NCI-H146 (cell line): ENCODE measurements at places on chromosomes 2 and 18.

DNA sequence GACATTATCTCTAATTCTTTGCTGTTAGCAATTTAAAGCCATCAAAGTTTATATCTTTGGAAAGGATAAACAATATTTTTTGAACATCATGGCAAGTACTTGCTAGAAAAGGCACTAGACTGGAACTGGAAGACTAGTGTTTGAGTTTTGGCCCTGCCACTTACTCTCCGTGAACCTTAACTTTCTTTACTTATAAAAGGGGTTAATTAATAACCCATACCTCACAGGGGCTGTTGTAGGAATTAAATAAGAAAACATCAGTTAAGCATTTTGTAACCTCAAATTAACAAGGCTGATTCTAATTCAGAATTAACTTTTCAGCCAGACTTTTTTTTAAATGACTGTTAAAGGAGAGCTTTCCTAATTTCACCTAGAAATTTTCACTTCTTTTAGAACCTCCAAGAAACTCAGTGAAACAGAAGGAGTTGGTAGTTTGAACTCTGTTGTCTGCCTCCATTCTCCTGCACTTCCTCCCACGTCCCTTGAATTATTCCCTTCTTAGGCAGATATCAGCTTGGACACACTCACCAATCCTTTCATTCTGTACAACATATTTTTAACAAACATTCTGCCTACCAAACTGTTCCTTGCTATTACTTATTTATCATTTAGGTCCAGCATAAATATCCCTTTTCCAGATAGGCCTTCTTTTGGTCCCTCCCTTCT, 79.5 kb downstream of the COX7A2L start:
- no peak for DNase-seq

GRCh38 chr18:79239631-79240030, 156.1 kb upstream of the NFATC1 start:
- DNase-seq = no peak

- no peak for DNase-seq
These were observed 117.8 kb downstream of the DYM start for GRCh38 chr18:49342690-49343089.

- DNase-seq = no peak
These were observed 337.8 kb downstream of the CDH2 start for GRCh38 chr18:27839141-27839540.

DNA sequence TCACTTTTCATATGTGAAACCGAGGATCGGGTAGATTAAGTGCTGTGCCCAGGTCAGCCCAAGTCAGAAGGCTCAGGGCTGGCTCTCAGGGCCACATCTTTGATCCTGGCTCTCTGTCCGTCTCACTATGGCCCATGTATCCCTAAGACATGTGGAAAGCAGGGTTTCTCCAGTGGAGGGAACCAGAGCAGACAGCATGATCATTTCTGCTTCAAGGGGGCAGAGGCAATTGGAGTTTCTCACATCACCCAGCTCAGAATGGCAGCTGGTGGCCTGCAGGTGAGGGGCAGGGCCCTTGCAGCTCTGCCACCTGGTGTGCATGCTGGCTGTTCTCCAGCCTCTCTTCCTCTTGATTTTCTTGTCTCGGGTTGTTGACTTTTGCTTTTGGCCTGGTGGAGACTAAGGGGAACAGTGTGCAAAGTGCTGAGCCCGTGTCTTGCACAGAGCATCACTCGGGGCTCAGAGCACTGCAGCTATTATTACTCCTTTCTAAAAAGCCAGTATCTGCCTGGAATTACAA, 27.0 kb downstream of the LDLRAD4 start:
- peak; percentile 12 for DNase-seq

DNA sequence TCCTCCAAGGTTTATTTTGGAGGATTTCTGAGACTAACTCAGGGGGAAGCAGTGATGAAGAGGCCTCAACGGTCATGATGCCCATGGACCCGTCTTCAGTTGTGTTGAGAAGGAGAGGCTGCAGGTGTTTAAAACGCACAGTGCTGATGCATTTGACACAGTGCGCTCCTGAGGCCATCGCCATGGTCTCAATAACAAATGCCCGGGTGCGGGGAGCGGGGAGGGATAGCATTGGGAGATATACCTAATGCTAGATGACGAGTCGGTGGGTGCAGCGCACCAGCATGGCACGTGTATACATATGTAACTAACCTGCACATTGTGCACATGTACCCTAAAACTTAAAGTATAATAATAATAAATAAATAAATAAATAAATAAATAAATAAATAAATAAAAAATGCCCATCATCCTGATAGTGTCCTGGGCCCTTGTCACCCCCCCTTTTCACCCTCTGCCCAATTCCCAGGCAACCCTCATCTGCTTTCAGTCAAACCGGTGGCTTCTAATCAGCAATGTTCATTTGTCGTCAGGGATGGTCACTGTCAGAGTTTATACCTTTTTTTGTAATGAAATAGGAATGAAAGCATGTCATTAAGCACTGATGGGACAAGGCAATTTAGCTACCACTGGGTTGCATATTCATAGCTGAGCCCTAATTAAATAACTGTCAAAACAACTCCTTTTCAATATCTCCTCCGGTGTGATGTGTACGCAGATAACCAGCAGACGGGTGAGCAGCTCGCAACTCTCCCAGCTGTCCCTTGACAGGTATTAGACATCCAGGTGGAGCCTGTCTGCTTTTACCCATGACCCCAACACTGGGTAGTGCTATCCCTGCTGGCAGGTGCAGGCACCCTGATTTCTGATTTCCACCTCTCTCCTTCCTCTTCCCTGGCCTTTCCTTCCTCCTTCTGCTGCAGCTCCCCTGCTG, 95.9 kb downstream of the KCNF1 start:
- peak; percentile 58 for DNase-seq

DNA sequence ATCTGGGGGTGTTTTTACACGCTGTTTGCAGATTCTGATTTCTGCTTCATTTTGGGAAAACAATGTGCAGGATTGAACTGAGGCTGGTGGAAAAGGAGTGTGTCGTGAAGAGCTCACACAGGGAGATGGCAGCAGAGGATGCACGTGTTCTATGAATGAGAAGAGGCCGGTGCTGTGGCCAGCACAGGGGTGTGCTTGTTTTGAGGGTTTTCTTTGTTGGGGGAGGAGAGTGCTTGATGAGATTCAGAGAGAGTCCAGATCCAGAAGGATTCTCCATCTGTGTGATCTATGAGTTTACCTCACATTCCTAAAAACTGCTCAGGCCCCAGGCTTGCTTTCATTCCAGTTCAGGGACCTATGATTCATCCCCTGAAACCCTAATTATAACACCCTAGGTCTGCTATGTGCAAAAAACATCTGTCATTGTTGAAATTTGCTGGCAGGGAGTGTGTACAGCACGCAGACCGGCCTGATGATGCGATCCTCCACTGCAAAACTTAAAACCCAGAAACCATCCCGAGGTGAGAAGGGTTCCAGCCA, 12.1 kb downstream of the TGFA start:
- DNase-seq = no peak

DNA sequence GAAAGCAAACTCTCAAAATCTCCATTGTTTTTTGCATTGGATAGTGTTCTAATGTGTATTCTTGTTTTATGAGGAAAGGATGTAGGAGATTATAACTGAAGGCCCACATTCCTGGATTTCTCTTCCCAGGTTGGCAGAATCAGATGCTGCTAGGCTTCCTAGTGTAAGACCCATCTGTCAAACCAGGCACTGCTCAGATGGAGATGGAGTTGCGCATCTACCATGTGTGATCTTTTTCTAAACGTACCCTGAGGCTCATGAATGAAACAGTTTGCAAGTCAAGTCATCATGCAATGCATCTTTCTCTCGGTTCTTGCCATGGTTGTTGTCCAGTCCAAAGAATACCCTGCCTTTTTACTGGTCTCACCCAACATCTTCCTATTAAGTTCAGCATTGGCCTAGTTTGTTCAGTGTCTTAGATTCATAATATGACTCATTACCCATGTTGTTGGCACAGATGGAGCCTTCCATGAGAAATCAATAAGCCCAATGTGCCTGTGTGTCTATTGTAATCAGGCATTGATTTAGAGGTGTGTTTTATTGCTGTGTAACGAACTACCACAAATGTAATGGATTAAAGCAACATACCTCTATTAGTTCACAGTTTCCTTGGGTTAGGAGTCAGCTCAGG, 127.4 kb downstream of the NYAP2 start:
- DNase-seq = no peak

DNA sequence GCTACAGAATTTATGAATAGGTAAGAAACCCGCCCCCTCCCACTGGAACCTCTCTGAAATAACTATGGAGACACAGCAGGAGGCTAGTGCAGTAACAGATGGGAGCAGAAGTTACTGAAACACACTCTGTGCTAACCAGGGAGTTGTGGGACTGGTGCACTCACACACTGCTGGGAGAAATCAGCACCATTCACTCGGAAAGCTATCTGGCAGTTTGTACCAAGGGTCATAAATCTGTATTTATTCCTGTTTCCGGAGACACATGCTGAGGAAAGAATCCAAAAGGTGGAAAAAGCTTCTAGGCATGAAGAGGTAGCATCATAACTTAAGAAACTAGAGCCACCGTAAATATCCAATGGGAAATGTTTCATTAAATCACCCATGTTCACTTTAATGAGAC, 39.9 kb downstream of the TGFA start:
- DNase-seq = no peak

- peak; percentile 28 for DNase-seq
These were observed 19.8 kb upstream of the PLEK start for GRCh38 chr2:68345129-68345875.

DNA sequence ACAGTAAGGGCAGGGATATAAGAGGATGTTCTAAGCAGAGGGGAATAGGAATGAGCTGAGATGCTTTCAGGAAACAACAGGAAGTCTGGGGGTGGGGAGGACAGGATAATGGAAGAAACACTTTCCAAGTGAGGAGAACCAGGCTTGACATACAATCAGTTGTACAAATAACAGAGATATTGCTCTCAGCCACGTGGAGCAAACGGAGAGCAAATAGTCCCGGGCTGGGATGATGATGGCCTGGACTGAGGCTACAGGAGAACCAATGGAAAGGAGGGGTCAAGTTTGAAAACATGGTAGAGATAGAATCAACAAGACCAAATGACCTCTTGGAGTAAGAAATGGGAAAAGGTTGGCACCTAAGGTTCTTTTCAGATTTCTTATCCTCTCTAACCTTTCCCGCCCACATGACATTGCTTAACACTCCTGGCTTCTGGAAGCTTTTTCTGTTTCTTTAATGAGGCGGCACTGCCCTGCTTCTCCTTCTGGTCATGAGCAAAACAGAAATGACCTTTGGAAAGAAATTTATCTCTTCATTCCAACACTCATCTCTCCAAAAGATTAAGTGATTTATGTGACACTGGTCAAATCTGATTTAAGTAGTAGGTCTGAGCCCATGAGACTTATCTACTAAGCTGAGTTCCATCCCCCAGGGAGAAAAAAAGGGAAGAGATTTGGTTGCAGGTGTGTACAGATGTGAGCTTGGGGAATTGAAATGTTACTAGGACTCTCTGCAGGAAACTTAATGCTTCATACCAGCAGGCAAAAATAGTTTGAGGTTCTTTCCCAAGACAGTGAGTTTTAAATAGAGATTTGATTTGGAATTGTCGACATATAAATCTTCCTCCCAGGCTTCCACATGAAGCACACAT, 442.9 kb upstream of the HNRNPA3 start:
- no peak for DNase-seq

DNA sequence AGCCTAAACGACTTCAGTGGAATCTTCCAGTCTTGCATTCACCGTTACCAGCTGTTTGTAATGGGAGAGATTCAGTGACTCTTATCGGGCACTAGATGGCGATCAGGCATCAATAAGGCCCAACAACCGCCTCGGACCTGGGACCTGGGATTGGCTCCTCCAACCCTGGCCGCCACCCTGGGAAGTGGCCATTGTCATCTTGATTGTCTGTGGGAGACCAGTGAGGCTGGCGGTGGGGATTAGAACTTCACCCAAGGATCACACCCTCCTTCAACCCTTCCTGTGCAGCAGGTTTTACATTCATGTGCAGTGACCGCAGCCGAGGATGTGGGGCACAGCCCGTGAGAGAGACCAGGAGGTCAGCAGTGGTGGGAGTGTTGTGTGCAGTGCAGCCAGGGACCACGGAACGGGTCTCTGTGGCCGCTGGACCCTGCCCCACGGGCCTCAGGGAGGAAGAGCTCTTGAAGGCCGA, 85.3 kb downstream of the SPP2 start:
- DNase-seq = peak; percentile 80

DNA sequence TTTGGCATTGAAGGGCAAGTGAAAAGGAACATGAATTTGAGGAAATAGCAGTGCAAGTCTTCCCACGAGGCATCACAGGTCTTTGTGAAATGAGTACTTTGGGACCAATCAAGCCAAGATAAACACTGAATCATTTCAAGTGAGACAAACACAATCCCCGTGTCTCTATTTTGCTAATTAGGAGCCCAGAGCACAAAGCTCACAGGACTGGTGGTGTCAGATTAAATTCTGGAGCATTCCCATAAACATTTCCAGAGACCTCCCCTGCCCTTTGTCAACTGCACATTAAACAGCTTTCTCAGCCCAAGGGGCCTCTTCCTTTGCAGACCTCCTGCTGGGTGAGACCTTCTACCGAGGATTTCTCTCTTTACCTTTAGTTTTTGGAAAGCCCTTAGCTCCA, 50.7 kb downstream of the DAPL1 start:
- DNase-seq = no peak

DNA sequence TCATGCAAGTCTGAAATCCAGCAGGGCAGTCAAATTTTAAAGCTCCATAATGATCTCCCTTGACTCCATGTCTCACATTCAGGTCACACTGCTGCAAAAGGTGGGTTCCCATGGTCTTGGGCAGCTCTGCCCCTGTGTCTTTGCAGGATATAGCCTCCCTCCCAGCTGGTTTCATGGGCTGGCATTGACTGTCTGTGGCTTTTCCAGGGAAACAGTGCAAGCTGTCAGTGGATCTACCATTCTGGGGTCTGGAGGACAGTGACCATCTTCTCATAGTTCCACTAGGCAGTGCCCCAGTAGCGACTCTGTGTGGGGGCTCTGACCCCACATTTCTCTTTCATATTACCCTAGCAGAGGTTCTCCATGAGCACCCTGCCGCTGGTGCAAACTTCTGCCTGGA, 220.6 kb upstream of the COPS8 start:
- DNase-seq = no peak

GRCh38 chr2:241560883-241561474, 2.4 kb downstream of the BOK start:
- DNase-seq = no peak

DNA sequence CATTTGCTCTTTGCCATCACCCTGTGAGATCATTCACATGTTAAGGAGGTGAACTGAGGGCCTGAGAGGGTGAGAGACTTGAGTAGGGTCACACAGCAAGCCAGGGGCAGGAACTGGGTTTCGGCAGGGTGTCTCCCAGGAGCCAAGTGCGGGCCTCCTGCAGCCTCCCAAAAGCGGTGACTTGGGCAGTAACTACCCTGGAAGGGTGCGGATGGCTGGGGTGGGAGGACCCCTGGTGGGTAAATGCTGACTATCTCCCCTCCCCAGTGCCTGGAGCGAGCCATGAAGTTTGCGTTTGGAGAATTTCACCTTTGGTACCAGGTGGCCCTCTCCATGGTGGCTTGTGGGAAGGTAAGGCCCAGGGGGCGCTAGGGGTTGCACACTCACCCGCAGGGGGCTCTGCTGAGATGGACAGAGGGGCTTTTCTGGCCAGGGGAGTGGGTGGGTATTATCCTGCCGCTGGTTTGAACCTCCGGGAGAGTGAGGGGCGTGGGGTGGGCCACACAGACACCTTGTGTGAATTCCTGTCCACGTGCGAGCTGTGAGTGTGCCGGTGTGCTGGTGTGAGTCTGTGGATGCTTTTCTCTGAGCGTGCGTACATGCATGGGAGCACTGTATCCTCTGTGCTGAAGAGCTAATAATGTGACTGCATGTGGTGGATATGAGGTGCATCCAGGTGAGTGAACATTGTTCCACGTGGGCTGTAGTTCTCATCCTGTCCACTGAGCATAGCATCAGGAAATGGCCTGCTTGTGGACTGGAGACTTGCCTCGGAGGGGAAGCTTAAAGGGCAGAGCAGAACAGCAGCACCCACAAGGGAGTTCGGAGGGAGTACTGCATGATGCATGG, 91.0 kb upstream of the MCFD2 start:
- no peak for DNase-seq
